ENCODE measurements at places on chromosomes 6 and 20.

DNA sequence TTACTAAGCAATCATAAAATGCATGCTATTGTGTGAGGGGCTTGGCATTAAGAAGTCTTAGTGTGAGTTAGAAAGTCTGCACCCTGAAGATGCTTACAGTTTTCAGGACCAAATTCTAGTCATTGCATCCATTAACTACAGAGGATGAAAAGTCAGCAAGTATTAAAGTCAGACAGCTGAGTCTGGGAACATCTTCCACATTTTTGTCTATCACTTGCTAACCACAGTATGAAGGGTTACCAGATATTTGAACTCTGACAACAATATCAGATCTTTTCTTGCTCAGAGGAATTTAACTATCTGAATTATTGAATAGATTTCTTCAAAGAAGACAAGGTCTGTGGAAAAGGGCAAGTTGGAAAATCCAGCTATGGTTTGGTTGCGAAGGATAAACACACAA, 264.4 kb downstream of the BTBD9 start:
- no peak for DNase-seq

GRCh38 chr20:8361006-8361652, 229.1 kb downstream of the PLCB1 start:
- peak; percentile 17 for DNase-seq

DNA sequence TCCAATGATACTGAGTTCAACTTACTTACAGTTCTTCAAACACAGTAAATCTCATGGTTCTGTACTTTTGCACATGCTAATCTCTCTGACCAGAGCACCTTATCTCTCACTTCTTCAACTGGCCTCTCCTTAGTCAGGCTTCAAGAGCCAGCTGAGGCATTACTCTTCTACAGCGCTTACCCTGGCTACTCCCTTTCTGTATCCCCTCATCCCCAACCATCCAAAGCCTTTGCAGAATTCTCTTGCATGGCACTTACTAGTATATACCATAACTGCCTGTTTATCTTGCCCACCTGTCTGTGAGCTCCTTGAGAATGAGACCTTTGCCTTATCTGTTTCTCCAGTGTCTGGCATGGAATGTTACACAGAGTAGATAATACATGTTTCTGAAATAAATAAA, 49.2 kb downstream of the SESN1 start:
- no peak for DNase-seq

GRCh38 chr6:88480816-88481215, 314.7 kb upstream of the CNR1 start:
- no peak for DNase-seq

DNA sequence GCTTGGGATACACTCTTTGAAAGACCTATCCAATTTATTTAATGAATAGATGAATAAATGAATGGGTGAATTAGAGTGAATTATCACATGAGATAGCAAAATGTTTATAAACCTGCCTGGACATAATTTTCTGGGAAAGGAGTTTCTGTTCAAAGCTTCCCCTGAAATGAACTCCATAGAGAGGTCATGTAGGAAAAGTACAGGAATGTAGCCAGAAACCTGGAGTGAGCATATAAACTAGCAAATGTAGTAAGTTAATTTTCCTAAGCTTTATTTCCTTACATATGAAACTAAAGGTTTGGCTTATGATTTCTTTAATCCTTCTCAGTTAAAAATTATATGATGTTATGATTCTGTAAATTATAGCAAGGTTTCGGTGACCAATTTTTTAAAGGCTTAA, 380.3 kb upstream of the RSPO3 start:
- no peak for DNase-seq

DNA sequence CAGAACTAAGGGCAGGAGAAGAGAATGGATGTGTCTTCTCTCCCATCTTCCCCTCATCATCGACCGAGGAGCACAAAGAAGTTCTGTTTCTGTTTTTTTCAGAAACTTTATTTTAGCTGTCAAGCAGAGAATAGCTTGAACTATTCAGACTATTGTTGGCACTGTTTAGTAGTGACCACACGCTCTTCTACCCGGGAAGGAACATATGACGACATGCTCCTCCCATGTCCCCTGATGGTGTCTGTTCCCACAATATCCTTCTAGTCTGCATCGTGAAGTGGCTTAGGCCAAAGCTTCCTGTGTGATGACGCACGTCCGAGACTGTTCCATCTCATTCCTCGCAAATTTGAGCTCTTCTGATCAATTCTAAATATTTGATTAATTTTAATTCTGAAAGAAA, 27.2 kb upstream of the KIF25 start:
- DNase-seq = no peak

DNA sequence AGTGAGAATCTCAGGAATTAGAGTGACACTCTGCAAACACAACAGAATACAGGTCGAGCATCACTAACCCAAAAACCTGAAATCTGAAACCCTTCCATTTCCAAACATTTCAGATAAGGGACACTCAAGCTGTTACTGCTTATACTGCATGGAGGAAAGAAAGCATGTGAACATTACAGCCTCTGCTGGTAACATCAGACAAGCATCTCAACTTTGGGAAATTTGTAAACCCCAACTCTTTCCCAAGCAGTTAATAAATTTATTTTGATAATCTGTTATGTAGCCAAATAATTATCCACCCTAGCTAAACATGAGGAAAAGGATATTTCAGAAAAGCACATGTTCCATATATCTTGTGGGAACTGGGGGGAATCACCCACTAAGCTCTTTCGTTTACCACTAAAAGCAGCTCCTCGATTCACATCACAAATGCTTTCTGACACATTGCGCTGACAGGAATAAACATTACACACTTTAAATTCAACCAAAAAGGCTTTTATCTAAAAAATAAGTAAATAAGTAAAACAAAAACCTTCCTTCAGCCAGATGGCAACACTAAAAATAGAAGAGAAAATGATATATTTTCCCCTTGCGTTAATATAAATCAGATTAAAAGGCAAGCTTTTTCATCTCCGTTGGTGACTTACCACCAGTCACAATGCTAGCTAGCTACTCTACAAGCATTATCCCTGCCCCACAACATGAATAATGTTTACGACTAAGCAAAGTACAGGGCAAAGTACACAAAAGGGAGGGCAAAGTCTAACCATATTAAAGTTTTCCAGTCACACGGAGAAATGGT, 120.8 kb downstream of the MAP7 start:
- no peak for DNase-seq

DNA sequence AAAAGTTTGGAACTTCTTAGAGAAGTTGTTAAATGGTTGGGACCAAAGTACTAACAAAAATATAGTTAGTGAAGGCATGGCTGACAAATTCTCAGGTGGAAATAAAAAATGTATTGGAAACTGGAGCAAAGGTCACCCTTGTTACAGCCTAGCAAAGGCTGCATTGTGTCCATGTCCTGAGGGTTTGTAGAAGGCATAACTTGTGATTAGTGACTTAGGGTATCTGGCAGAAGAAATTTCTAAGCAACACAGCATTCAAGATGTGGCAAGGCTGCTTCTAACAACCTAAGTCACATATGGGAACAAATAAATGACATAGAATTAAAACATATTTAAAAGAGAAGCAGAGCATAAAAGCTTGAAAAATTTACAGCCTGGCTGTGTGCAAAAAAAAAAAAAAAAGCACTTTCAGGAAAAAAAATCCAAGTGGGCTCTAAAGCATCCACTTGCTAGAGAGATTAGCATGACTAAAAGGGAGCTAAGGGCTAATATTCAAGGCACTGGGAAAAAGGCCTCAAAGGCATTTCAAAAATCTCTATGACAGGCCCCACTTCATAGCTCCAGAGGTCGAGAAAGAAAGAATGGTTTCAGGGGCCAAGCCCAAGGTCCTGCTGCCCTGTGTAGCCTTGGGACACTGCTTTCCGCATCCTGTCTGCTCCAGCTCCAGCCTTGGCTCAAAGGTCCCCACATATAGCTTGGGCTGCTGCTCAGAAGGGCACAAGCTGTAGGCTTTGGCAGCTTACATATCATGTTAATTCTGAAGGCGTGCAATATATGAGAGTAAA, 453.2 kb upstream of the PTCHD4 start:
- no peak for DNase-seq

GRCh38 chr6:43723737-43724295, 36.2 kb upstream of the MRPS18A start:
- DNase-seq = peak; percentile 81

DNA sequence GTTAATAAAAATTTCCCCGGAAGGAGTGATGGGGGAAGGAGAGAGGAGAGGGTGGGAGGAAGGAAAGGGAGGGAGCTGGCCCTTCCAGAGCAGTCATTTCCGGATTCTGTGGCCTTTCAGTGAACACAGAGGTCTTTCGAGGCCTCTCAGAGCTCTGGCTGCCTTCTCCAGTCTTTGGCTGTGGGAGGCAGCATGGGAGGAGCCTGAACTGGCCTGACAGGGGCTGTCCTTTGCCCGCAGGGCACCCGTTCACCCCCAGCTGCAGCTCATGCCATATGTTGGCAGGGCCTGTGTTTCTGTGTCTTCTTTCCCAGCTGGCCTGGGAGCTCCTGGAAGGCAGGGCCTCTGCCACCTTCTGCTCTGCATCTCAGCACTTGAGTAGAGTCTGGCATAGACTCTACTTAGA, 95.5 kb downstream of the PPP1R14C start:
- no peak for DNase-seq

GRCh38 chr6:1766654-1767053, 156.9 kb downstream of the FOXC1 start:
- DNase-seq = no peak

GRCh38 chr6:144013486-144013909, 5.4 kb upstream of the PLAGL1 start:
- DNase-seq = peak; percentile 66

DNA sequence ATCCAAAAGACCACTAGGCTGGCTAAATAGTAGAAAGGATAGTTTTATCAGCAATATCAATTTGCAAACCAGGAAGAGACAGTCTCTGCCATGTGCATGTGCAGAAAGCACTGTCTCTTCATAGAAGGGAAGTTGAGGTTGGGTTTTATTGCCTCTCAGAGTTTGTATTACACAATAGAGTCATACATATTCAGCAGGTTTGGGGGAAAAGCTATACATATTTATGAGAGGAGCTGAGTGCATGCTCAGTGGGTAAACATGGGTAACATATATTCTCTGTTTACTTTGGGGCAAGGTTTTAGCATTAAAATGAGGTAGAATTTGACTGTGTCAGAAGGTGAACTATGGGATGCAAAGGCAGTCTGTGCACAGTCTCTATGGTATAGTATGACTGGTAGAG, 14.9 kb downstream of the TMEM170B start:
- no peak for DNase-seq

- DNase-seq = no peak
Observed at GRCh38 chr20:46160661-46161060, 42.5 kb downstream of the CD40 start.

DNA sequence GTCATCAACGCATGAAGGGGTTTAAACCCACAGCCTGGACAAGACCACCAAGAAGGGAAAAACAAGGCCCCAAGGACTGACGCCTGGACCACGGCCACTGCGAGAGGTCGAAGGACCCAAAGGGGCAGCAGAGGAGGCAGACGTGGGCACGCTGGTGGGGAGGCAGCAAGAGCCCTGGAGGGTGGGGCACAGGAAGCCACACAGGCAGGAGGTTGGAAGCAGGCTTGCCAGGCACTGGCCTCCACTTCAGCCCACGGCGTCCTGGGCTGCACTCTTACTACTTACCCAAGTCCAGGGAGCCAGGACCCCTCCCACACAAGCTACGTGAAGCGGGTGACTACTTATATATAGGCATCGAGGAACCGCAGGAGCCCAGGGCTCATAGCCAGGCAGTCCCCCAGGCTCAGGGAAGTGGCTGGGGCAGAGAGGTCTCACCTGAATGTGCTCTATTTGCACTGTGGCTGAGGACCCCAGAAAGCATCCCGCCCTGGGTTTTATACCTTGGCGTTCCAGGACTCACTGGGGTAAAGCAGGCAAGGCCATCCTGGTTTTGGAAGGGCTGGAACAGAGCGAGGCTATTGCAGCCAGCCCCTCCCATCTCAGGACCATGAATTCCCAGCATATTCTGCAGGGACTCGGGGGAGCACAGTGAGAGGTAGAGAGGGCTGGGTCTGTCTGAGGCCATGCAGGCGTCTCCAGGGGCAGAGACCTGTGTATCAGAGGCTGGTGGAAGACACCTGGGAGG, 113.8 kb upstream of the AFDN start:
- no peak for DNase-seq

- no peak for DNase-seq
Observed at GRCh38 chr20:4512891-4513550, 208.7 kb upstream of the PRND start.

- no peak for DNase-seq
Observed at GRCh38 chr20:42742926-42743325, 446.8 kb downstream of the PTPRT start.

DNA sequence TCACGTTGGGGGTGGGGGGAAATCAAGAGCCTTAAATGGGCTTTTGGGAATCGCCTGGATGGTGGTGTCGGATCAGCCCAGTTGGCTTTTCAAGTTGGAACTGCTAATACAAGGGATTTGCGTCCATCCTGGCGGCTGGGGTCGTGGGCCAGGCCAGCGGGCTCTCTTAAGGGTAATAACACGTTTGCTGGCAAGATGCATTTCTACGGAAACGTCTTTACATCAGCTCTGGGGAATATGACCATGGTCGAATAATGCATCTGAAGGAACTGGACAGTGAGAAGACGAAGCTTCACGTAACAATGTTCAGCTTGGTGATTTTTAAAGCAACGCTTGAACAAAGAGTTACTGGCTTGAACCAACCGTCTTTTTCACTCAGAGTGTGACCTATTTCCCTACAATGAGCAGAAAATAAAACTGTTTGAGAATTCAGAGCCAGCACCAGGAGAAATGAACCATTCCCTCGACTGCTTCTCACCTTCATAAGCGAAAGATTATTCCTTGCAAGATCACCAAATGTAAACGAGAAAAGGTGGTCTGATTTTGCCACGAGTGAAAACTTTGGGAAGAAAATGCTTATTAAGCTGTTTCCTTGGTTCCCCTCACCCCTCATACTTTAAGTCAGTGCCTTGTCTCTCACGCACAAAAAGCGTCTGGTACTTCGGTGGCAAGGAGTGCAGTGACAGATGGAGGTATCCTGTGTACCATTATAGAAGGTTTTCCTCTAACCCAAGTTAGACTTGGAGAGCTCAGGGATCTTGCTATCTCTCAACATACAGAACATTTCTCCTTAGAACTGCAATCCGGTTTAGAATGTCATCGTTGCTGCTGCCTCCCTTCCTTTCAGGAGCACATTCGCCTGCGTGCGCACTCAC, 1.4 kb upstream of the MARCKS start:
- peak; percentile 16 for DNase-seq
